Iris pigment epithelial cell (primary cell): ENCODE measurements at places on chromosomes 1 and 21.

DNA sequence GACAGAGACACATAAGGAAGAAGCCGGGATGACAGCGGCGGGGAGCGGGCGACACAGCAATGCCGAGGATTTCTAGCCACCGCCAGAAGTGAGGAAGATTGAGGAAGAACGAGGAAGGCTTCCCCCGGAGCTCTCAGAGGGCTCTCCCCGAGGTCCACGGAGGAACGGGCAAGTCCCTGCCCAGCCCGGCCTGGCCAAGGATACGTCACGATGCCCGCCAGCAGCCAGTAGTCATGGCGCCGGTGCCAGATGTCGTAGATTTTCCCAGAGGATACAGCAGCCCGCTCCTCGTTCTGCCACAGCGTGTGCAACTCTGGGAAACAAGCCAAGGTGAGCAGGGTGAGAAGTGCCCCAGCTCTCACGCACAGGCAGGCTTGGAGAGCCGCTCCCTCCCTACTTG is 65.9 kb downstream of the KCNAB2 start:
- no peak for DNase-seq

DNA sequence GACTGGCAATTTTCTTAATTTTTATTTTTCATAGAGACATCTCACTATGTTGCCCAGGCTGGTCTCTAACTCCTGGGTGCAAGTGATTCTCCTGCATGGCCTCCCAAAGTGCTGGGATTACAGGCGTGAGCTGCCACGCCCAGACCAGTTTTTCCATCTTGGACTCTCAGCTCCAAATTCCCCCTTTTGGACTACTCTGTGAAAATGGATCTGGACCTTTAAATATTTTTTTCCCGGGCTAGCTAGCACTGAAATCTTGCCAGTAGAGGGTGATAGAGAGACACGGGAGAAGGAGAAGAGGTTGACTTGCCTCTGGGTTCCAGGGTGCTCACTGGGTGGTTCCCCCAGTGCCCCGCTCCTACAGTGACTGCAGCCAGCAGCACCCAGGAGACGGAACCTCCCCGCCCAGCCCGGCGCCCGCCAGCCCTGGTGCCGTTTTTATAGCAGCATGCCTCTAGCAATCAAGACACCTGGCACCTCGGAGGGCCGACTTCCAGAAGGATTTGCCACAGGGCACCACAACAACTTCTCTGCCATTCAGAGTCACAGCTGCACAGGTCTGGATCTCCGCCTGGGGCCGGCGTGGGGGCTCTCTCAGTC is 34.7 kb upstream of the SCCPDH start:
- DNase-seq = peak; percentile 71

- DNase-seq = no peak
These were observed 17.2 kb upstream of the NCF2 start for GRCh38 chr1:183607322-183607980.

DNA sequence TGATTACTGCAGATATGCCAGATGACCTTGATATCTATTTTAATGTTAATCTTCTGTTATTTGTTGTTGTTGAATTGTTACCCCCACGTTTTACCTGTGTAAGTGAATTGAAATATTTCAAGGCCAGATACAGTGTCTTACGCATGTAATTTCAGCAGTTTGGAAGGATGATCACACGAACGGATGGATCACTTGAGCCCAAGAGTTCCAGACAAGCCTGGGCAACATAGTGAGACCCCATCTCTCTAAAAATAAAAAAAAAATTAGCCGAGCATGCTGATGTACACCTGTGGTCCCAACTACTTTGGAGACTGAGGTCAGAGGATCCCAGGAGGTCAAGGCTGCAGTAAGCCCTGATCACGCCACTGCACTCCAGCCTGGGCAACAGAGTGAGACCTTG is 32.2 kb downstream of the SDCCAG8 start:
- no peak for DNase-seq

- peak; percentile 41 for DNase-seq
These were observed 322.4 kb downstream of the SETD4 start for GRCh38 chr21:35737899-35738346.

DNA sequence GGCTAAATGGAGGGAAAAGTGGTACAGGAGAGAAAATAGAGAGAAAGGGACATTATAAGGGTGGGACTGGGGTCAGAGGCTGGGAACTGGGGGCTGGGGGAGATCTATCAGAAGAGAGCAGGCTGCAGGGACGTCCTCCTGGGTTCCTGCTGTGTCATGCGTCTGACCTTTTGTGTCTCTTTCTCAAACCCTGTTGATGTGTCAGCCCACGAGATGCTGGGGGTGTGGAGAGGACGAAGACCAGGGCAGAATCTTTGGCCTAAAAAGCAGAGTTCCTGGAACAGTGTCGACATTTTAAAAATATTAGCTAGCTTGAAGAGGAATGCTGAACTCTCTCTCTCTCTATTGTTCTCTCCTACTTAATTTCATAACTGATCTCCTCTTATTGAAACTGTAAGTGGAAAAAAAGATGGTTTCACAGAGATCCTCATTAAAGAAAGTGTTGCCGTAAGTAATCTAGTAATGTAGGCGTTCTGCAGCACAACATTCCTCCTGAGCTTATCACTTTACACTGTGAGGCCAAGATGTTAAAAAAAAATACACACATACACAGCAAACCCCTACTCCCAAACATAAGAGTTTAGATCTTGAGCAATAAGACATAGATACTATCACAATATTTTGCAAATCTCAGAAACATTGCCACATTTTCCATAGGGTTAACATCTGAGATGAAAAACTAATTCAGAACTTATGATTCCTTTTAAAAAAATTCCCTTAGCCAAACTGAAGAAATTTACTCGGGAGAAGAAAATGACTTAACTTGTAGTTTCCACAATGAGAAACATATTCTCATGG is 52.6 kb downstream of the RUNX1 start:
- peak; percentile 79 for DNase-seq

DNA sequence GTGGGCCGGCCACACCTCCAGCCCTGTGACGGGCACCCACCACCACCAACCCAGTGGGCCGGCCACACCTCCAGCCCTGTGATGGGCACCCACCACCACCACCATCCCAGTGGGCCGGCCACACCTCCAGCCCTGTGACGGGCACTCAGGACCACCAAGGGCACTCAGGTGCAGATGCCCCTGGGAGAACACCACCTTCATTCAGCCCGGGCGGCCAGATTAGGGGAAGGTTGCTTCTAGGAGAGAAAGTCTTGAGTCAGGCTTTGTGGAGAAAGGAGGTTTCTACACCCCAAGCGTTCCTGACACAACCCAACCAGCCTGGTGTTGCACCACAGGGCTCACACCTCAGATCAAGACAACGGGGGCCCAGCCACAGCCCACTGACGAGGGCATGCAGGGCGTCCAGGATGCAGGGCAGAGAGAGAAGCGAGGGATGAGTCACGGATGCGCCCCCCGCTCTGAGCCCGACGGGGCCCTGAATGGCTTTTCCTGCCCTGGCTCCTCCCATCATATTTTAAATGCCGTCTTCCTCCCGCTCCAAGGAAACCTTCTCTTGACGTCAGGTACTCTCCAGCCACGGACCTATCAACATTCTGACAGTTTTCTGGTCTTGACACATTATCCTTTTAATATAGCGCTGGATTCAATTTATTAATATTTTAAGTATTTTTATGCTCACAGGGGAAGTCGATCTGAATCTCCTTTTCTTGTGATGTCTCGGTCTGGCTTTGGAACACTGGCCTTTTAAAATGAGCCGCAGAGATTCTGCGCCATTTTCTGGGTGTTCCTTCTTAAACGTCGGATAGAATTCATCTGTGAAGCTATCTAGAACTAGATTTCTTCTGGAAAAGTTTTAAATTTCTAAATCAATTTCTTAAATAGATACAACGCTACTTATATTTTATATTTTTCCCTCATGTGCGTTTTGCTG is 631 bp upstream of the SPATC1L start:
- DNase-seq = peak; percentile 92
